Right lung (tissue), 10 donors: ENCODE measurements at places on chromosomes 4 and X.

DNA sequence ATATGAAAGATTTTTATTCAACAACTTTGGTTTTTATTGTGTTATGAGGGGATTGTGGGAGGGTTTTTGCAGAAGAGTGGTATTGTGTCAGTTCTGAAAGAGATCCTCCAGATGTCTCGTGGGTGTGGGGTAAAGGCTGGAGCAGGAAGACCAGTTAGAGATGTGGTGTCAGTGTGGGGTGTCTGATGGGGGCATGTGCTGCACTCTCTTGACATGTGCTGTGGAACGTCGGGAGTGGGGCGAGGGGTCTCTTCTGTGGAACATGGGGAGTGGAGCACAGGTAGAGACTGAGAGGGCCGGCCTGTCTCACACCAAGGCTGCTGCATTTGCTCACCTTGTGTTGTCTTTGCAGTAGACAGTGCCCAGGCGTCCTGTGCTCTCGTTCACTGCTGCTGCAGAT is 37.6 kb downstream of the FAM193A start:
- no peak for DNase-seq

- no peak for DNase-seq
These were observed 29.2 kb upstream of the ZNF81 start for GRCh38 chrX:47807548-47807947.

DNA sequence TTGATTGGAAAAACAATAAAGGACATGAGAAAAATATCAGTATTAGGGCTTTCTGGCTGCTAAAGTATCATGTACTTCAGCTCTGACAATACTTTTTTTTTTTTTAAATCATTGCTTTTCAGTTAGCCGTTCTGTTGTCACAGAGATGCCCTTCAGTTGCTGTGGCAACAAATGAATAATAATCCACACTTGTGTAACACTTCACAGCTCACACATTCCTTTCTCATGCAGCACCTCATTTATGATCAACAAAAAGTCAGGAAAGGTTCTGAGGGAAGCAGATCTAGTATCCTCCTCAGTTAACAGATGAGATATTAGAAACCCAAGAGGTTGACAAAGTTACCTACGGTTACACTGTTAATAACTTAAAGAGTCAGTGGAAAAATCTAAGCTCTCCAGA is 444.2 kb upstream of the SLIT2 start:
- DNase-seq = peak; percentile 51

GRCh38 chr4:104818579-104818978 is 323.9 kb upstream of the CXXC4 start:
- no peak for DNase-seq

DNA sequence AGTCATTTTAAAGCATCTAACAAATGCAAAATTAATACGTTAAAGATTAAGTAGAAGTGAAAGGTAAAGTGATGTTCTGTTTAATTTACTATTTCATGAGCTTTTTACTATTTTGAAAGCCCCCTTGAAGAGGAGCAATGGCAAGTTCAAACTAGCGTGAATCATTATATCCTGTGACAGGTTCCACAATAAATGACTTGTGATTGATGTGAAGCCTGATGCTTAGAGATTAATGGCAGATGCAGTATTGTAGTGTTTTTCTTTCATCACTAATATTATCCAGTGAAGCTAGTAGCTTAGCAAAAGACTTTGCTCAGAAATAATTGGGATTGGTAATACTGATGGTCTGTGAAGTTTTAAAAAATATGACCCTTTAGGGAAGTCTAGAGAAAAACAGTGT is 57.3 kb downstream of the STOX2 start:
- no peak for DNase-seq

- DNase-seq = no peak
These were observed 201.3 kb upstream of the CTSO start for GRCh38 chr4:156154978-156155377.

DNA sequence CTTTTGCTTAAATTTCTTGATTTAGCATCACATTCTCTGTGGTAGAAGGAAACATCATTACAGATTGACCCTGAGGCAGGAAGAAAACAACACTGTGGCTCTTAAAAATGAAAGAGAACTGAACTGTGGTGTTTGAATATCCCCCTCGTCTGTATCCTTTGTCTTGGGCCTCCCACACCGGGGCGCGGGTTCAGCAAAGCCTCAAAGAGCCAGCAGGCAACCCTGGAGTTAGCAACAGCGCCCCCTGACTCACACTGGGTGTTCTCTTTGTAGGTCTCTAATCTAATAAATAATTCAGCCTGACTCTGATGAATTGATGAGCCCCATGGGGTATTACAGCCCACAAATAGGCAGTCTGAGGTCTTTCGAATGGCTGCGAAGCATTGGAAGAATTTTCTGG is 46.1 kb upstream of the CTSO start:
- no peak for DNase-seq

- DNase-seq = no peak
These were observed 52.9 kb upstream of the TRPC5OS start for GRCh38 chrX:111823128-111823527.

DNA sequence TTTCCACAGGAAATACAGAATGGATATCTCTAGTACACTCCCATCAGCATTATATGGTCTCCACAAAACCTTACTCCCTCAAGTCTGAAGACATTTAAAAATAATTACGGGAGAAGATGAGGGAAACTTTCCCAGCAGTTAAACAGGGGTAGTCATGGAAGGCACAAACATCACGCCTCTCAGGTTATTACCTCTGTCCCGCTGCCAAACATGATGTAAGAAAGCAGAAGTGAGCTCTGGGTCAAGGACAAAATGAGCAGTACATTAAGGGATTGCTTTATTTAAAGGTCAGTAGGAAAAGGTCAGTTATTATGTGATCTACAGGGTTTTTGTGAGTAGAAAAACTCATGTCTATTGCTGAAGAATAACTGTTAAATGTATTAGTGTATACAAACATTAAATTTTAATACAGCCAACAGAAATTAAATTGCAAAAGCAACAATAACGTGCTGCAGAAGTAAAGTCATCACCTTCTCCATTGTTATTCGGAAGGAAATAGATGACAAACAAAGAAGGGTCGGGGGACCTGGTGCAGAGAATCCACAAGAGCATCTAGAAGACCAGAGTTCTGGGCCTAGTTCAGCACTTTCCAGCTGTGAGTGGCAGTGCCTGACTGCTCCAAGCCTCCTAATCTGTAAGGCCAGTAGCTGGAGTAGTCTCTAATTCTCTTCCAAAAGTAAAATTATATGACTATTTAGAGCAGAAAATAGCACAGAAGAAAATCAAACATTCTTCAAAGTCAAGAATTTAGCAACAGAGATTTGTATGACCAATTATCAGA is 171.2 kb downstream of the PPP3CA start:
- no peak for DNase-seq

- DNase-seq = no peak
These were observed 44.0 kb downstream of the ZNF518B start for GRCh38 chr4:10413177-10413576.

- DNase-seq = no peak
These were observed 605.2 kb upstream of the NR3C2 start for GRCh38 chr4:149047368-149047767.

- no peak for DNase-seq
These were observed 2.1 kb downstream of the NSD2 start for GRCh38 chr4:1873291-1873690.

DNA sequence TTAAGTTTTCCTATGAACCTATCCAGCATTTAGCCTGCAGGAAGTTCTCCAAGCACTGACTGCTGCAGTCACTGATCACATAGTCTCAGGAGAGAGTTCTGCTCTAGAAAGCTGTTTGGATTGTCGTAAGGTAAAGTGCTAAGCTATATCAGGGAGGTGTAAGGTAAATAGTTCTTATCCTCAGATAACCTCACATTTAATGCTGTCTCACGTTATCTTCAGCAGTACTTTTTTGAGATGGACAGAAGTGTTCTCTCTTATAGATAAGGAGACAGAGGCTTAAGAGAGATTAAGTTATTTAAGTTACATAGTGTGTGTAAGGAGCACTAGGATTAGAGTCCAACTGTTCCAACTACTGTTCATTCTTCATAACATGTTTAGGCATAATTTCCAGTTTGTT is 77.9 kb downstream of the STIM2 start:
- DNase-seq = no peak

GRCh38 chr4:7988437-7988836 is 48.8 kb upstream of the AFAP1 start:
- DNase-seq = no peak

DNA sequence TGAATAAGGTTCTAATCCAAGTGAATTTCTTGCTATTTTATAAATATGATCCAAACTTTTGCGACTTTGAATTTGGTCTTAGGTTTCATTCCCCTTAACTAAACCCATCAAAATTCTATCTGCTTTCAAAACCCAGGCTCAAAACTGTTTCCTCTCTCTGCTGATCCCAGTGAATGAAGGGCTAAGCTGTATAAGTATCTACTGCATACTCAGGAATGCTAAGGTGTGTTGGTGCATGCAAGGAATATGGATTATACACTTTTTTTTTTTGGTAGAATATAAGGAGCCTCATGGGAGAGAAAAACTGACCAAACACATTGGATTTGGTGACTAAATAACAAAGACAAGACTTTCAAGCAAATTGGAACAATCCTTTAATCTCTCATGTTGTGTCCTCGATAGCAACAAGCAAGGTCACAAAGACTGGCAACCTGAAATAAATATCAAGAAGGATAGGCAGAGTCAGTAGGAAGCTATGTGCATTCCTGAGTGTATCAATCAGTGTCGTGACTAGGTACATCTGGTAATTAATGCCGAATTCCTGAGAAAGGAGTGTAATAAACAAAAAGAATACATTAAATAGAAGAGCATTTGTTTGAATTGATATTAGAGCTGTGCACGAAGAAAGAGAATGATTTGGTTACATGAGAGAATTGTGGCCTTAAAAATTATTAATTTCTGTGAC is 74.3 kb upstream of the KCTD8 start:
- DNase-seq = no peak

DNA sequence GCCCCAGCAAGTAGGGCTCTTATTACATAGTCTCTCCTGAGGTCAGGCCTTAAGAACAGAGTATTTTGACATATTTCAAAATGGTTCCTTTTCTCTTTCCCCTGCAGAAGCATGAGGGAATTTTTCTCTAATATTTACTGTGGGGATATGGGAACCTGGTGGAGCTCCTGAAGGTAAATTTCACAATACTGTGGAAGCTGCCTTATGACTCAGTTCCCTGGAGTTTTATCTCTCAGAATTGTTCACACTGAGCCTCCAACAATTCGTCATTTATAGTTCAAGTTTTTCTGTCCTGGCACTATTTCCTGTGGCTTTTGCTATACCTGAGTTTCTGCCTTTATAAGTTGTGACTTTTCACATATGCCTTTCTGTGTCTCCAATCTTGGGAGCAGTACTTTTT is 607.2 kb upstream of the NDST4 start:
- no peak for DNase-seq

- no peak for DNase-seq
These were observed 2.3 kb downstream of the LRBA start for GRCh38 chr4:151012820-151013219.

DNA sequence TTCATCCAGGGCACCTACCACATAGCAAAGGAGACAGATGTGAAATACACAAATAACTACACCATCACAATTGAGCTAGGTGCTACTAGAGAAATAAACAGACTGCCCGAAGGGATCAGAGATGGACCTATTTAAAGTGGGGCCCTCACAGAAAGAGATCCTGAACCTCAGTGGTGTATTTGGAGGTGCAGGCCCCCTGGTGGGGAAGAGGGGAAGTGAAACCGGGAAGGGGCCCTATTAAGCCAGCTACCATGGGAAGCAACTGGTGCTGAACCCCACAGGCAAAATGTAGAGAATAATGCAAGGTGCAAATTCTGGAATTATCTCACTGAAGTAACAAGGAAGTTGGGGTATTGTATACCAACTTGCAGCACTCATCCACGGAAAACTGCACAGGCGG is 78.6 kb upstream of the FAM9A start:
- no peak for DNase-seq

- DNase-seq = peak; percentile 67
These were observed 1.1 kb downstream of the GAB1 start for GRCh38 chr4:143337600-143338287.

DNA sequence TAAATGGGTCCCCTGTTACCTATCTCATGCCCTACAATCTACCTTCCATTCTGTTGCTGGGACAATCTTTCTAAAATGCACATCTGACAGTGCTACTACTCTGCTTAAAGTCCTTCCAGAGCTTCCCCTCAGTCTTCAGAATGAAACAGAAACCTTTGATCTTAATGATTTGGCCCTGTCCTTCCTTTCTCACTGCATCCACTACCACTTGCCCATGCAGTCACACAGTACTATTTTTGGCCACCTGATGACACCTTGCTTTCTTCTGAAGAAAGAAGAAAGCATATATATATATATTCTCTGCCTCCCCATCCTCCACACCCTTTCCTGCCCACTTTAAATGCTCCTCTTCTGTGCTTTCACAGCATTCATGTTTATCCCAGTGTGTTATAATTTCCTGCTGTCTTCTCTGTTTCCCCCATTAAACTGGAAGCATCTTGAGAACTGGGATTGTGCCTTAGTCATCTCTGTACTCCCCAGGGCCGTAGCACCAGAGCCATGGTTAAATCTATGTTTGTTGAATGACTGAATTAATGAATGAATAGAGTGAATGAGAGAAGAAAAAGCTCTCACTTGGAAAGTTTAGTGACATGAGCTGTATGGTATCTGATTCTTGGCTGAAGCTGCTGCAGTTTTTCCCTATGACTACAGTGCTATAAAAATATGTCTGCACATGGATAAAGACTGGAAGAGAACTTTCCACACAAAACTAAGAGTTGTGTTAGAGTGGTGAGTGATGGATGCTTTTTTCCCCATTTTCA is 56.2 kb downstream of the RTL9 start:
- no peak for DNase-seq

DNA sequence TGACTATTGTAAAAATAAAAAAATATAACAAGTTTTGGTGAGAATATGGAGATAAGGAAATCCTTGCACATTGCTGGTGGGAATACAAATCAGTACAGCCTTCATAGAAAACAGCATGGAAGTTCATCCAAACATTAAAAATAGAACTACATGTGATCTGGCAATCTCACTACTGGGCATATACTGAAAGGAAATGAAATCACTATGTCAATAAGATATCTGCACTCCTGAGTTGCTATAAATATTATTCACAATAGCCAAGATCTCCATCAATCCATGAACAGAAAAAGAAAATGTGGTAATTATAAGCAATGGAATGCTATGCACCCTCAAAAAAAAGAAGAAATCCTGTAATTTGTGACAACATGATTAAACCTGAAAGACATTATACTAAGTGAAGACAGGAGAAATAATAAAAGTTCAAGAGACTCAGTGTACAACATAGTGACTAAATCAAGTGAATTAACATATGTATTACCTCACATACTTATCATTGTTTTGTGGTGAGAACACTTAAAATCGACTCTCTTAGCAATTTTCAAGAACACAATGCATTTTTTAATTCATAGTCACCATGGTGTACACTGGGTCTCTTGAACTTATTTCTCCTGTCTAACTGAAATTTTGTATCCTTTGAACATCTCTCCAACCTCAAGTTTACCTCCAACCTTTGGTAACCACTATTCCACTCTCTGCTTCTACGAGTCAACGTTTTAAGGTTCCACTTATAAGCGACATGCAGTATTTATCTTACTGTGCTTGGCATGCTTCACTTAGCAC is 1703.7 kb upstream of the AGA start:
- no peak for DNase-seq
